ENCODE measurements at places on chromosomes 1 and 21.

DNA sequence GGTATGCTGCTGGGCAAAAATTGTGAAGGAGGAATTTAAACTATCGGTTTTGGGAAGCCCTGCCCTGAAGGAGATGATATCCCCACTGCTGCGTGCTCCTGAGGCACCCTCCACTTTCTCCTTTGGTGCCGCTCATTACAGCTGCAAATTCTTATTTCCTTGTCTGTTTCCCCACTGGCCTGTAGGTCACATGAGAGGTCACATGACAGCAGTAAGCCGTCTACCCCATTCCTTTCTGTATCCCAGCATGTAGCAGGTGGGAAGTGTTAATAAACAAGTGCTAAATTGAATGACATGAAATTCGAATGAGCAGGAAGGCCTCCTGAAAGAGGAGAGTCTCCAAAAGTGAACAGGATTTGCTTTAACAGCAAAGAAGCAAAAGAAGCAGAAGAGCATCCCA, 58.7 kb downstream of the GRIK3 start:
- no peak for DNase-seq

DNA sequence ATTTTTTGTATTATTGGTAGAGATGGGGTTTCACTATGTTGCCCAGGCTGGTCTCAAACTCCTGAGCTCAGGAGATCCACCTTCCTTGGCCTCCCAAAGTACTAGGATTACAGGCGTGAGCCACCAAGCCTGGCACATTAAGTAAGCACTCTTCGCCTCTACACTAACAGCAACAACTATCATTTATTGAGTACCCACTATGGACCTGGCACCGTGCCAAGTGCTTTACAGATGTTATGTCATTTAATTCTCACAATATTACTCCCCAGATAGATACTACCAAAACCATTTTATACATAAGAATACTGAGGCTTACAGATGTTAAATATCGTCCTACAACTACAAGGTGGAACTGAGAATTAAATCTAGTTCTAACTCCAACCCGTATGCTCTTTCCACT, 50.1 kb downstream of the TUT4 start:
- no peak for DNase-seq

DNA sequence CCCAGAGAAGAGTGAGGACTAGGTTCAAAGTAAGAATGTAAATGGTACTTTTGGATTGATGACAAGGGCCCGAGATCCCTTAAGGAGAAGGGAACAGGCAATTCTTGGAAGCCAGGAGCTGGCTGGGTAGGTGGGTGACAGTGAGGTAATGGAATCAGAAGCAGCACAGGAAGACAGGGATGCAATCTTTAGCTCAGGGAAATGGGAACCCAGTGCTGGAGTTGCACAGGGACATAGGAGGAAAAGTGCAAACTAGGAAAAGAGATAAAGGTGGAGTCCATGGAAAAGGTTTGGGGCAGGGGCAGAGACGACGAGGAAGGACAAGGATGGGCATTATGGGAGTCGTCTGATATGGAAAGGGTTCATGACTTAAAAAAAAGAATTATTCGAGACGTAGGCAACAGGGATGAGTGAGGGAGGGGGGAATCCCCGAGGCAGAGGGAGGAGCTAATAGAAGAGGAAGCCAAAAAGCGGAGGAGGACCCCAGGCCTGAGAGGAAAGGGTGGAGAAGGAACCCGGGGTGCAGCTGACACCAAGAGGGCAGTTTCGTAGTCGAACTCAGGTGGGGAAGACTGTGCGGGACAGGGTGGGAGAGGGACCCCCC, 495 bp downstream of the PI4KB start:
- peak; percentile 42 for DNase-seq

- DNase-seq: no peak
Observed at GRCh38 chr1:177817937-177818875, 151.7 kb downstream of the SEC16B start.

- no peak for DNase-seq
Observed at GRCh38 chr1:241167121-241167630, 189.8 kb downstream of the RGS7 start.

DNA sequence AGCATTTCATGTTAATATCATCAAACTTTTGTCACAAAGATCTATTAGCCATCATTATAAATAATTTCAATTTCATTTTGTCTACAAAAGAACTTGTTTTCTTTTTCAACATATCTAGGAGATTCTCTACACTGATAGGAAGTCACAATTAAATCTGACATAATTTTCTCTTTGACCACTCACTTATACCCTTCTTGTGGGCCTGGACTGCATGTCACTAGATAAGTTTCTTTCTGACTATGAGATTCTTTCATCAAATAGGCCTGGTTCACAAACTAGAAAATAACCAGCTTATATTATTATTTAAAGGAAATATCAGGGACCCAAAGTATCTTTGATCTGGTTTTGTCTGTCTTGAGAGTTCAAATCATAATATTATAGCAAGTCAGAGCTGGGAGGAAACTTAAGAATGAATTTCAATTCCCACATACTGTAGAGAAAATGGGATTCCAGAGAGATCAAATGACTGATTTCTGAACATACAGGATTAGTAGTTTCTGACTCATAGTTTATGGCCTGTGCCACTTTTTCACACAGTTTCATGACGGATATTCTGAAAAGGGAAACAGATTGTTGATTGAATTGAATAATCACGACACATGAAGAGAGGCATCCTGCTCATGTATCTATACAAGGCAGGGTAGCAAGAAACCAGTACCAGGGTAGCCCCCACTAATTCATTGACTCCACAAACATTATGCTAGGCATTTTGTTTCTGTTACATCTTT, 355.8 kb downstream of the GPATCH2 start:
- DNase-seq: no peak

DNA sequence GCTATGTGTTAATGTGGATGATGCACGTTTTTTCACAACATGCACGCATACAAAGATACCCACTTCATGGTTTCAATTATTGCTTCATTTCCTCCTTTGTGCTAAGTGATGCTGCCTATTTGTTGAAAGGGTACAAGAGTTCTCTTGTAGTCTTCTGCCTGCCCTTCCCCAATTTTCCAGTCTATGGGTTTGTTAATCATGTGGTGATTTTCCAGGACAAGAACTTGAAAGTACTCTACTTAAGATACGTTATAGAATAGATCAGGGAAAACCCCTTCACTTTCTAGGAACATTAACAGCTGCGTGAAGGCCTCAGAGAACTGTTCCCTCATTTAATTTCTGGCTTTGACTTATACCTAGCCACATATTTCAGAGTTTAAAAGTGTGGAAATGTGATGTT, 52.1 kb upstream of the SLC44A3 start:
- no peak for DNase-seq

GRCh38 chr21:25979845-25980616, 190.5 kb downstream of the APP start:
- DNase-seq: no peak

DNA sequence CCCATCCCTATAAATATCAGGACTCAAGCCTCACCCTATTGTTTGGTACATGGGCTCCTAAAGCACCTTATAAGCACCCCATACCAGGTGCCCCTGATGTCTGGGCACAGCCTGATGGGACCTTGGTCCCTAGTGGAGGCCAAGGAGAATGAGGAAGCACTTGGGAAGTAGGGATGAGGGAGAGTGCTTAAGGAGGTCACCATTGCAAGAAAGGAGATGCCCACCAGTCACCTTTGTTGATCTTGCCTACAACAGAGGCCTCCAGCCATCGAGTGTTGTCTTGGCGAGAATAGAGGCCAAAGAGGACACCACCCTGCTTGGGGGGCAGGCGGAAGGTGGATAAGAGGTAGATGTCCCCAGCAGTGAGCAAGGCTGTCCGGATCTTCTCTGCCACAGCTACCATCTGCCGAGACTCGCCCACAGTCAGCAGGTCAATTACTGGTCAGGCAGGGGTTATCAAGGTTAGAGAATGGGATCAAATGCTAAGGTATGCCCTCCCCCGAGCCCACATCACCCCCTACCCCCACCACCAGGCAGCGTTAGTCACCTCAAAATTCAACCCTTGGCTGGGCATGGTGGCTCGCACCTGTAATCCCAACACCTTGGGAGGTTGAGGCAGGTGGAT, 1.6 kb downstream of the THBS3 start:
- DNase-seq: no peak

DNA sequence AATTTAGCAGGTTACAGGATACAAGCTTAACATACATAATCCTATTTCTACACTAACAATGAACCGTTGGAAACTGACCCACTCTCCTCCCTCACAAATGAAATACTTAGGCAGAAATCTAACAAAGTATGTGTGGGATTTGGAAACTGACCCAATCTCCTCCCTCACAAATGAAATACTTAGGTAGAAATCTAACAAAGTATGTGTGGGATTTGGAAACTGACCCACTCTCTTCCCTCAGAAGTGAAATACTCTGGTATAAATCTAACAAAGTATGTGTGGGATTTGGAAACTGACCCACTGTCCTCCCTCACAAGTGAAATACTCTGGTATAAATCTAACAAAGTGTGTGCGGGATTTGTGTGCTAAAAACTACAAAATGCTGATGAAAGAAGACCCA, 60.3 kb downstream of the TRAF5 start:
- DNase-seq: no peak

DNA sequence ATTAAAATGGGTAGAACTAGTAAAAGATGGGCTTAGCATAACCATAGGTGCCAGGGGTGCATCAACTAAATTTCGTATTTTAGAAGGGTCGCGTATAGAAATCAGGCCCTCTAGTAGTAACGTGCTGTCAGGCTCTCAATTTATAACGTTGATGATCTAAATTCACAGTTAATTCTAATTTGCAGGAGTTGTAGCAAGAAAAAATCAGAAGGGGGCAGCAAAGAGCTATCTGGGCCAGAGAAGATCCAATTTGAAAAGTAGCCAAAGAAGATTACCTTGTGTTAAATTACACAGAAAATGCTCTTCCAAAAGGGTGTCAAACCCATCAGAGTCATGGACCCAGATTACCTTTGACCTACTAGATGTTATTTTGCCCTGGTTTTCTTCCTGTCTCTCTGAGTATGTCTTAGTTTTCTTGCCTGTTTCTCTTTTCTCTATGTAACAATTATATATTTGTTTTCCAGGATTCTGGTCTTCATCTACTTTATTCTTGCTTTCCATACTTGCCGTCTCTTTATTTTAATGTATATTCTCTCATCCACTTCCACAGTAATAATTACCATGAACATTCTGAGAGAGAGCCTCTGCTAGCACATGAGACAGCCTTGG, 1030.9 kb downstream of the AMY1C start:
- DNase-seq: no peak

DNA sequence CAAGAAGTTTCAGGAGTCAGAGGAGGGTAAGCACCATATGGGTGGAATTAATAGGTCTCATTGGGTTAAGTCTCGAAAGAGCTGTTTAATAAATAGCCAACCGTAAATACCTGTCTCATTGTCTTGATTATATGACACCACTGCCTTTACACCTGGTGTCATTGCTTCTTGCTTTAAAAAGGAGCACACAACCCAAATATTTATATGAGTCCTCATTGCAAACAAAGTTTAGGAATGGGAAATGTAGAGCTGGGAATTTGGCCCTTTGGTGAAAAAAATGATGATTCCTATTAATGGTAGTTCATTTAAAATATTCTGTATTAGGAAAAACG, 2.1 kb downstream of the BACH1 start:
- no peak for DNase-seq

DNA sequence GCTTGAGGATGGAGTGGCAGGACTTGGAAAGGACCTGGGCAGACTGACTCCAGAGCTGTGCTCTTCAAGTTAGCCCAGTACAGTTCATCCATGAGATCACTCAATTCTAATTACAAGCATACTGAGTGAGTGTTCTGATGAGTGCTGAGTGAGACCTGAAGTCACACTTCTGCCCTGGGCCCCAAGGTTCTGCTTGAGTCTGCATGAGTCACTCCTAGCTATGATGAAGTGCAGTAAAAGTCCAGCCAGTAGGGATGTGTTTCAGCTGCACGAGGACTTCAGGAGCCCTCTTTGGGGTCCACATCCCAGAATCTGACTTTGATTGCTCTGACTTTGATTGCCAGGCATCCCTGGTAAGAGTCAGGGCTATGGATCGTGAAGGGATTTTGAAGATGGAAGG, 35.8 kb downstream of the PLEKHA6 start:
- no peak for DNase-seq

DNA sequence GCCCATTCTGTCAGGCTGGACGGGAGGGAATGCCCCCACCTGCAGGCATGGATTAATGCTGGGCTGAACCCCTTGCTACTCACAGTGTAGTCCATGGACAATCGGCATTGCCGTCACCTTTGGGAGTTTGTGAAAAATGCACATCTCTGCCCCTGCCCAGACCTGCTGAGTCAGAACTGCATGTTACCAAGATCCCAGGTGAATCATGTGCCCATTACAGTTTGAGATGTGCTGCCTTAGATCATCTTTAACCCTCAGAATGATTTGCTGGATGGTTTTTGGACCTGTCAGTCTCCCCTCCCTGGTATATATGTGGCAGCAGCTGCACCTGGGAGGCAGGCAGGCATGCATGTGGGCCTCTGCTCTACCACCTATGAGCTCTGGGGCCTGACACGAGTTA, 15.0 kb downstream of the HTR6 start:
- no peak for DNase-seq

DNA sequence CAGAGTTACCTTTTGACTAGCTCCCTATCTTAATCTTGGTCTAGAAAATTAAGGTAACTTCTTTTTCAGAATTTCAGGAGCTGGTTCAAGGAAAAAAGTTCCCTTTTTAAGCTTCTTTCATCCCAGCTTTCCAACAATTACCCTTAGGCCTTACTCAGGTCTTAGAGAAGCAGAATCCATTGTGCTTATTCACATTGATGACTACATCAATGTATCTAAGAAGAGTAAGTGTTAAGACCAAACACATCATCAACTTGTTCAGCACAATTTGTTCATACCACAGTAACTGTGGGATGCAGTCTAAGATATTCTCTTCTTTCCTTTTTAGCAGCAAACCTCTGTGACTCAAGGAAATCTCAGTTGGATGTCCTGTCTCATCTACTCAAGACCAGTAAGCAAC, 4.1 kb downstream of the MRPL9 start:
- DNase-seq: no peak

DNA sequence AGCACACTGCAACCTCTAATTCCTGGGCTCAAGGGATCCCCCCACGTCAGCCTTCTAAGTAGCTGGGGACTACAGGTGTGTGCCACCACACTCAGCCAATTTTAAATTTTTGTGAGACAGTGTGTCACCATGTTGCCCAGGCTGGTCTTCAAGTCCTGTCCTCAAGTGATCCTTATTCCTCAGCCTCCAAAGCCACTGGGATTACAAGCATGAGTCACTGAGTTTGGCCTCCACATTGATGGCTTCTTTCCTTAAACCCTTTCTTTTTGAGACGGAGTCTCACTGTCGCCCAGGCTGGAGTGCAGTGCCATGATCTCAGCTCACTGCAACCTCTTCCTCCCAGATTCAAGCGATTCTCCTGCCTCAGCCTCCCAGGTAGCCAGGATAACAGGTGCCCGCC, 7.6 kb downstream of the KPNA6 start:
- DNase-seq: no peak

GRCh38 chr1:85330711-85331290, 54.4 kb upstream of the BCL10 start:
- no peak for DNase-seq

- DNase-seq: no peak
Observed at GRCh38 chr1:182038220-182038619, 23.3 kb downstream of the ZNF648 start.

- peak; percentile 3 for DNase-seq
Observed at GRCh38 chr1:231931846-231932454, 305.4 kb downstream of the DISC1 start.

- no peak for DNase-seq
Observed at GRCh38 chr1:59688976-59689375, 125.8 kb upstream of the HOOK1 start.

GRCh38 chr1:237938553-237938952, 47.8 kb upstream of the ZP4 start:
- no peak for DNase-seq

Data from stimulated activated CD8-positive, alpha-beta memory T cell treated with anti-CD3 and anti-CD28 coated beads, Interleukin-7, amount 100 ng/mL, for 4 hours (primary cell).